T-cell (primary cell): ENCODE measurements at places on chromosomes 7 and 10.

DNA sequence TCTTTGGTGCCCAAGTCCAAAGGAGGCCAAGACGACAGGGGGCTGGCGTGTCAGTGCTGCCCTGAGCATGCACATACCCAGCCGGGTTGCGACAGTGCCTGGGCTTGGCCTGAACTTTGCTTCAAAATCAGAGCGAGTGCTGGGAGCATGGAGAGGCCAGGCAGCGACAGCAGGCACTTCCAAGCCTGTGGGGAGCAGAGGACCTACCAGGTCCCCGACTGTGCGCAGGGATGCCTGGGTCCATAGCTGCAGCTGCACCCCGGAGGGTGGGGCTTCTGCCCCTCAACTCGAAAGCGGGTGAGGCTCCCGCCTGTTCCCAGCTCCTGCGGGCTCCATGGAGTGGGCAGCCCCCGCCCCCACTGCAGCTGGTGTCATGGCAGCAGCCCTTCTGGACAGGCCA, 79.1 kb downstream of the HDAC9 start:
- no peak for DNase-seq

- no peak for DNase-seq
Measured at GRCh38 chr7:130144312-130145171, 60.7 kb downstream of the TMEM209 start.

DNA sequence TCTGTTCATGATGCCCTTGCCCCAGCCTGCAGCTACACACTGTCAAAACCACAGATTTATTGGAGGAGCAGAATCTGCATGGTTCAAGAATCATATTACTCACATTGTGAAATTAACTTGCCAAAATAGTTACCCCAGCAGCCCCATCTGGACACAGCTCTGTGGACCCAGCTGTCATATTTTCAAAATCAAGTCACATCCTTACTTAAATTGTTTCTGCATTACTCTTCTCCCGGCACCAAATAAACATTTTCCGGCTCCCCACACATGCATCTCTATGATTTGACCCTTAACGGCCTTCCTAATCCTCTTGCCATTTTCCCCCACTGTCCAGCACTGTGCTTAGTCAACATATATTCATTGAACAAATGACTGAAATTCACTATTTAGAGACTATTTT, 43.8 kb upstream of the GPR26 start:
- DNase-seq, result no peak

DNA sequence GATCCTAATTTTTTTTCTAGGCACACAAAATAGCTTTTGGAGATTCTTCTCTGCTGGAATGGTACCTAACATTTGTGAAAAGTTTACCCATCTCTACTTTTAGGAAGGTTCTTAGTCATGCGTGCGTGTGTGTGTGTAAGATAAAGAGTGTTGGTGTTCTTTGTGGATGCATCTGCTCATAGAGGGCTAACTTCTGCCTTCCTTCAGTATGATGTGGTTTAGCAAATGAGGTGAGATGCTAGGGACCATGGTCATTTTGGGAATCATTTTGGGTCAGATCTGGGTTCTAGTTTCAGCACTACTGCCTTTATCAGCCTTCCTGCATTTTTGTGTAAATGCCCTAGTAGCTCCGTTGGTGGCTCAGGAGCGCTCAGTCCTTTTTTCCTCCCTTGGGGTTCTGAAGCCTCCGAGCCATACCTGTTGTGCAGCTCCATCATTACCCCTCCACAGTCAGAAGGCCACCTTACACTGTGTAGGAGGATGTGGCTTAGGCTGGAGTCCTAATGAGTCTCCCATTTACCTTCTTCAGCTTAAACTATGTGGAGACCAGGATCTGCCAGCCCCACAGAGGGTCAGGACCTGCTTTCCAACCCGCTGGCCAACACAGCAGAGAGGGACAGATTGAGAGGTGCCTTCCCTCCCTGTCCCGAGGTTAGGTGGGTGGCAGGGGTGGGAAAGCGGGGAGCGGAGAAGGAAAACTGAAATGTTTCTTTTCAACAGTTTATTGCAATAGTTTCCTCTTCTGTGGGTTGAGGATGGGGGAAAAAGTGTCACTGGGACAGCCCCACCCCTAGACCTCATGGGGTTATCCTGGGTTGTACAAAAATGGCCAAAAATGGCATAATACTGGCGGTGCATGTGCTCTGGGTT, 31.2 kb downstream of the TSPAN14 start:
- DNase-seq, result no peak

GRCh38 chr7:24401628-24402593, 117.9 kb downstream of the NPY start:
- DNase-seq, result no peak

GRCh38 chr10:93471110-93471651, 11.0 kb downstream of the MYOF start:
- no peak for DNase-seq

DNA sequence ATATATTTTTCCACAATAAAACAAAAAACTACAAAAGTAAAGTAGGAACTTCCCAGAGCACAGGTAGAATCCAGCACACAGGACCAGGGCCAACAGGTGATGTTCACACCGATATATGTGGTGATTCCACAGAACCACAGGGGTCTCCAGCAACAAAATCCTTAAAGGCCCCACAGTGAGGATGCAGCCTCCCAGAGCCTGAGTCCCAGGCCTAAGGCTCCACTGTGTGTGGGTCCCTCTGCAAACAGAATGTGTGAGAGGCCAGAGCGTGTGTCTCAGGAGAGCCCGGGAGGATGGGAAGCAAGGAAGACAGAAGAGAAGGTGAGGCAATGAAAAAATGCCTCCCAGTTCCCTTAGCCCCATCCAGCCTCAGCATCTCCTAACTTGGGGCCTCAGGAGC, 173.9 kb downstream of the GRID1 start:
- no peak for DNase-seq

DNA sequence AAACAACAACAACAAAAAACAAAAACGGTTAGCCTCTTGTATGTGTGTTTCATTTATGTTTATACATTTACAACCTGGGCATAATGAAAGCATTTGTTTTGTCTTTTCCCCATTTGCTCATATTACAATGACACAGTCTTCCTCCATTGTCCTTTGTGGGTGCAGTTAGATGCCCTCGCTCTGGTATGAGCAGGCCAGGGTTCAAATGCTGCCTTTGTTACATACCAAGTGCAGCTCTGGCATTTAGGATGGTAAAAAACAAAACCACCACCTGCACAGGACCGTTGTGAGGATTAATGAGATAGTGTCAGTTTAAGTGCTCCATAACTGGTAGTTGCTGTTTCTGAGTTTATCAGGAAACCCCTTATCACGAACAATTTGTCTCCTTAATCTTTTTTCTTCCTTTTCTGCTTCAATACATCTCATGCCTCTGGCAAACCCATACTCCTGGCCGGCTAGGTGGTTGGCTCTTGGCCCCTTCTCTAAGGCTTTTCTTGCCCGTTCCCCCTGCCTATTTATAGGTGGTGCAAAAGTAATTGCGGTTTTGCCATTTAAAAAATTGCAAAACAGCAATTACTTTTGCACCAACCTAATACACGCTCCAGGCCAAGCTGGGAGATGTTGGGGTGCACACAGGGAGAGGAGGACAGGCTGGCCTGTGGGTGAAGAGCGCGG, 18.6 kb upstream of the TMEM225B start:
- no peak for DNase-seq

DNA sequence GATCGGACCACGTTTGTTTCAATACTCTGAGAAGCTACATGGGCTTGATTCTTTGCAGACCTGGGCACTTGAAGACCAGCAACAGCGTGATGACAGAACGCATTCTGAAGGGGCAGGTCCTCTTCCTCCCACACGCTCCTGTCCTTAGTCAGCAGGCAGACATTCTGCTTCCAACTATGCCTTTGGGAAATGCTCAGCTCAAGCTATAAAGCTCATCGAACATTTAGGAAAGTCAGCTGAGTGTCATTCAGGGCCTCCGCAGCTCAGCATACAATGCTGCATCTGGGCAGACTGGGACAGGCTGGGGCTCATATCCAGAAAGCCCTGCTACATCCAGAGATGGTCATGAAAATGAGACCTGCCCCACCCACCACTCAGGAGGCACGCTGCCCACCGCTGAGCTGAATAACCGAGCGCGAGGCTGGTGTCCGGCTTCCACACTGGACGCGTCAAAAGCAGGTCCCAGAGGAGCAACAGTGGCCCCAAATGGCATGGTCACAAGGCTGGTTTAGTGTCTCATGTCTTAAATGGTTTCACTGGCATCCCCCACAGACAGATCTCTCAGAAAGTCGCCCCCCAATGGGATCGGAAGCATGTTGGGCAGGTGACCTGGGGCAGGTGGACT, 274.0 kb downstream of the DNAJB6 start:
- no peak for DNase-seq

GRCh38 chr7:131038153-131038552, 289.5 kb upstream of the MKLN1 start:
- no peak for DNase-seq

DNA sequence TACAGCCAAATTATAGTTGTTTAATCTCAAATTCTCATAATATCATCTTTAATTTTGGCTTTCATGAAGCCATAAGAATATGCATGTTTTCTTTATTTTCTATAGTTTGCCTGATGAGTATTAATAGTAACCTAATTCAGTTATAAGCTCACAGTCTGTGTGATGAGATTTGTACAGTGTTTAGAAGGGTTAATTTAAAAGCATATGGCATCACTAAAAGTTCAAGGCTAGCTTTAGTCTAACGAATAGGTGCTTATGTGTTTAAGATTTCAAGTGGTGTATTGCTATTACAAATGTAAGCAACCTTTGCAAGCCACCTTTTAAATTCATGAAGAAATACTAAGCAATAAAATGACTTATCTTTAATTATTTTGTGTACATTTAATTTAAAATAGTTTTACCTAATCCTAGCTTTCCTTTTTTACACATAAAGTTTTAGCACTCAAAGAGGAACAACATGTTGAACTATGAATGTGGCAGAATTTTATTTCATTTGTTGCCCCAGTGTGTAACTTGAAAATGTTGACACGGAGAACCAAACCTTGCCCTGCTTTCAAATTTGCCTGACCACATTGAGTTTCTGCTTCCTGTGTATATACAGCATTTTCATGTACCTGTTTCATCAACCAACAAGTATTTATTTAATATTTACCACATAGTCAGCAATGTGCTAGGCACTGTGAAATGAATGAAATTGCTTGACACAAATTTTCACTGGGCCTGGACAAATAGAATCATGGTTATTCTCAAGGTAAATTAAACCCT, 41.5 kb downstream of the TET1 start:
- DNase-seq, result no peak

DNA sequence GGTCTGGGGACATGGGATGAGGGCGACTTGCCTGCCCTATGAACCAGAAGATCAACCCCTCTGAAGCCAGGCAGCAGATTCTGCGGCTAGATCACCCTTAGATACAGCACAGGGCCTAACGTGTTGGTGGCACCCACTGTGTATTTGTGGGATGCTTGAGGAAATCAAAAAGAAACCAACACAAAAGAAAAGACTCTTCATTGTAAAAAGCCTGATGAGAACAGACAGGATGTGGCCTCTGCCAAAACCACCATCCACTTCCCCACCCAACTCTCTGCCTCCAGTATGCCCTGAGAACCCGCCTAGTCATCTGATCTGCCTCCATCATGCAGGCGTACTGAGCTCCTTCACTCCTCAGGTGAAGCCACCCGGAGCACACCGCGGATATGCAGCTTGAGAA, 97.2 kb upstream of the INSYN2A start:
- DNase-seq, result peak; percentile 28

GRCh38 chr10:8325024-8325980, 270.8 kb downstream of the GATA3 start:
- DNase-seq, result no peak

GRCh38 chr7:2508327-2509215, 11.0 kb upstream of the LFNG start:
- peak; percentile 90 for DNase-seq

DNA sequence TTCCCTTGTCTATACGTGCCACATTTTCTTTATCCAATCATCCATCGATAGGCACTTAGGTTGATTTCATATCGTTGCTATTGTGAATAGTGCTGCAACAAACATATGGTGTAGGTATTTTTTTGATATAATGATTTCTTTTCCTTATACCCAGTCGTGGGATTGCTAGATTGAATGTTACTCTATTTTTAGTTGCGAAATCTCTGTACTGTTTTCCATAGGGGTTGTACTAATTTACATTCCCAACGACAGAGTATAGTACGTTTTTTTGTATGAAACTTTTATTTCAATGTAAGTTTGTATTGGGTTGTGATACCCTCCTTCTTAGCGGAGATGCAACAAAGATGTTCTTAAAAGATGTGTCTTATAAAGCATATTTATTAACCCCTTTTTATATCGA, 30.0 kb downstream of the AKR1B1 start:
- no peak for DNase-seq

DNA sequence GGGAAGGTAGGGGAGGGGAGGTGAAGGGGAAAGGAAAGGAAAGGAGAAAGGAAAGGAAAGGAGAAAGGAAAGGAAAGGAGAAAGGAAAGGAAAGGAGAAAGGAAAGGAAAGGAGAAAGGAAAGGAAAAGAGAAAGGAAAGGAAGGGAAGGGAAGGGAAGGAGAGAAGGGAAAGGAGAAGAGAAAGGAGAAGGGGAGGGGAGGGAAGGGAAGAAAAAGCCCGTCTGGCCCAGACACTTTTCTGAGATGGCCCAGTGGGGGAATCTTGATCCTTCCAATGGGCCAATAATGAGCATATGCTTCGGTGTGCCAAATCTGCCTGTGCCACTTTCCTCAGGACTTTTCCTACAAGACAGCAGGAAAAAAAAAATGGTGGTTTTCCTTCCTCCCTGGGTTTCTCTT, 64.5 kb downstream of the CH25H start:
- DNase-seq, result no peak

GRCh38 chr7:153188630-153189029, 429.1 kb downstream of the ACTR3B start:
- no peak for DNase-seq

- DNase-seq, result no peak
Measured at GRCh38 chr7:1392556-1392955, 66.7 kb downstream of the MICALL2 start.

- DNase-seq, result no peak
Measured at GRCh38 chr7:37482953-37483352, 34.3 kb upstream of the ELMO1 start.

DNA sequence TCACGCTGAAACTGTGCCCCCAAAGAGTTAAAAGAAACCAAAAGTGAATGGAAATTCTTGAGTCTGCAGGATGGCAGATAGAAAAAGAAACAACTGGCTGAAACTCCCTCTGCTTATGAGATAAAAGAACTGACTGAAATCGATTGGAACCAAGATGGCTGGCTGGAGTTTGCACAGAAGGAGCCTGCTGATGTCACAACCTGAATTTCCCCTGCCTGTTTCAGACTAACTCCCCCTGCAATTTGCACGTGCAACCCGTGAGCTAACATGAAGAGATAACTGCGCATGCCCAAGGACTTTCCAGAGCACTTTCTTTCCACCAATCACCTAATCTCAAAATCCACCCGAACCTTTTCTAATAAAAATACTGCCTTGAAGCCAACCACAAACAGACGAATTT, 435.5 kb downstream of the CALN1 start:
- no peak for DNase-seq

- DNase-seq, result no peak
Measured at GRCh38 chr7:118041251-118041878, 142.6 kb upstream of the LSM8 start.
